Fibroblast of the conjunctiva (primary cell): ENCODE measurements at places on chromosomes 12 and 14.

- no peak for DNase-seq
Observed at GRCh38 chr14:57785058-57785457, 80.8 kb downstream of the SLC35F4 start.

DNA sequence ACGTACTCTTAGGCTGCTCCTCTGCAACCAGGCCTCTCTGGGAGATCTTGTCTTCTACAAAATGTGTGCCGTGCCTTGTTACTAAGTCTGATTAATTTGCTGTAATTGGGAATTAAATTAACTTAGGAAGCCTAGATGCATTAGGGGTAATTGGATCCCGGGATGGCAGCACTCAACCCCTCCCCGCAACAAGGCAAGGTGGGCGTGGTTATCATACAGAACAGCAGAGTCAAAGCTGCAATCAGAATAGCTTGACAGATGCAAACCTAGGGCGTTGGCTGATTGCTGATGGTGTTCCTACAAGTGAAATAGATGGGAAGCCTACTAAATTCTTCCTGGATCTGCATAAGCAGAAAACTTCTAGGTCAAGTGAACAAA lies 34.5 kb upstream of the NFYB start:
- no peak for DNase-seq

DNA sequence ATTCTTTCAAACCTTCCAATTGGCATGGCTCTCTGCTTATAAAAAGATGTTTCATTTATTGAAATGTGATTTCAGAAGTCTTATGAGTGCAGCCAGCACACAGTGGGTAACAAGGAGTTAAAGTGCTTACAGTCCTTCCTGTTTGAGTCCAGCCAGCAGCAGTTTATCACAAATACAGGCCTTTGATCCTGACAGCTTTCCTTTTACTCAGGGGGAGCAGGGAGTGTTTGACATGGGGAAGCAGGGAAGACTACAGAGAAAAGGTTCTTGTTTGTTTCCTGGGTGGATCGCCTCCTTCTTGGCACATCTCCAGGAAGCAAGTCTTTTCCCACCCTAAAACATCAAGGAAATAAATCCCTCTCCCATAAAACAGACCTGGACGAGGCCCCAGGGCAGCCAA lies 216.1 kb downstream of the MSRB3 start:
- no peak for DNase-seq

GRCh38 chr12:67807814-67808213 lies 159.3 kb downstream of the DYRK2 start:
- no peak for DNase-seq

- DNase-seq, result no peak
Observed at GRCh38 chr14:34824826-34825225, 50.3 kb downstream of the BAZ1A start.

DNA sequence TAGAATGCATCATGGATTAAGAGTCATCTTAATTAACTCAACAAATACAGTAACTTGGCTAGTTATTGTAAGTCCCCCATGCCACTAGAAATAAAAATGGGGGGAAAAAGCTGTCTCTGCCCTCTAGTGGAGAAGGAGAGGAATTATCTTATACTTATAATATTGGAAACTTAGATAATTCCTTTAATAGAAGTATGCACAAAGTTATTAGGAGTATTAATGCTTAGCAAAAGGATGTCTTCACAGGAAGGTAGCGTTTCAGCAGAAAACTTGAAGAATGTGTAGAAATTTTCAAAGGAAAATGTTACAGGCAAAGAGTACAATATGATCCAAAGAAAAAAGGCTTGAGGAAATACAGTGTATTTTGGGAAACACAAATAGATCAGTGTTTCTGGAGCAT lies 19.8 kb downstream of the OR5AU1 start:
- DNase-seq, result no peak

- DNase-seq, result no peak
Observed at GRCh38 chr14:31950331-31950730, 126.8 kb upstream of the ARHGAP5 start.

DNA sequence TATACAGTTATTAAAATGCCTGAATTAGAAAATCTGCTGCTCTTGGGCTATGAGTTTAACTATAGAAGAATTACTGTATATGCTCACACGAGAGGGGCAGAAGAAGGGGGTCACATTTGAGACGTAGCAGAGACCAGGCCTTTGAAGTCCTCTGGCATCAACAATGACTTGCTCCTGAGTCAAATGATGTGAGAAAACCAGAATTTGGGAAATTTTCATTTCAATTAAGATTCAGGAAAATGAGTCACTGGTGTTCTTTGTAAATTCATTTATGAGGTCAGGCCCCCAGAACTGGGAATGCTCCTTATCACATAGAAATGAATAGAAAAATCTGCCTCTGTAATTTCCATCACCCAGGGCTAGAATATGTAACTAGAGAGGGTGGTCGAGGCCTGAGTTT lies 92.9 kb downstream of the APAF1 start:
- DNase-seq, result no peak

DNA sequence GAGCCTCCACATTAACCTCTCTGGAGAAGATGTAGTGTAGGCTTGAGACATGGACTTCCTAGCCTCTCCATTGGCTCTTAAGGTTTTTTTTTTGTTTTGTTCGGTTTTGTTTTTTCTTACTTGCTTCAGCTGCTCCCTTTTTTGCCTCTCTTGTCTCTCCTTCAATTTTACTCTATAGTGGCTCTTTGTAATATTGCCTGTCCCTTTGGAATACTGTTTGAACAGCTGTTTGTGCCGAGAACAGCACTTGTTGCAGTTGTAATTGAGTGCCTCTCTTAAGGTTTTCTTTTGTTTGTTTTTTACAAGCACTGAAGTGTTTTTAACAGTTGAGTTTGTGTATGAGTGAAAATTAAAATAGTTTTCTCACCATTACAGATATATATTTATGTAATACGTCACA lies 567.7 kb downstream of the LRFN5 start:
- DNase-seq, result no peak

DNA sequence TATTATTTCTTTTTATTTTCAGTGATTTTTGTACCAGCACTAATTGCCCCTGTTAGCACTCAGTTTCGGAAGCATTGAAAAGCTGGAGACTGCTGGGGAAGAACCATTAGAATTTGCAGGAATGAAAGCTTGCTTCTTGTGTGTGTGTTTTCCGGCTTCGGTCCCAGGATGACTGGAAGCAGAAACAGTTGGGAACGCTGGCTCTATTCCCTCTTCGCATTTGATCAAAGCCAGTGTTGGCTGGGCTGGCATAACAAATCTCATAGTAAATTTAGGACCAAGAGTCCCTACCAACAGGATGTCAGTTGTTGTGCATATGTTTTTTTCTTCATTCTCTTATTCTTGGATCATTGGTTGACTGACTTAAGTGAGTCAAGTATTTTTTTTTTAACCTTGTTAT lies 53.6 kb upstream of the TRAF3 start:
- no peak for DNase-seq

DNA sequence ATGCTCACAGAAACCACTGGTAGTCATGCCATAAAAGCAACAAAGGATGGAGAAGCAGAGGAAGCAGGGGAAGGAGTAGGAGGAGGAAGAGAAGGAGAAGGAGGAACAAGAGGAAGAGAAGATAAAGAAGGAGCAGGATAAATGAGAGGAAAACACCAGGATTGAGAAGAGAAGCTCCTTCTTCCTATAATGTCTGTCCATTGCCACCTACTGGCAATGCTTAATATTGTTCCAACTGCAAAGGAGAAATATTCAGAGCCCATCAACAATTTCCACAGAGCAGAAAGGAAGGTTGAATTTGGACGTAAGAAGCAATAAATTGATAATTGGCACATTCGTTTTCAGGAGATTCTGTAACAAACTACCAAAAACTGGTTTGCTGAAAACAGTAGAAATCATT lies 898.4 kb downstream of the SLC16A7 start:
- peak; percentile 51 for DNase-seq

DNA sequence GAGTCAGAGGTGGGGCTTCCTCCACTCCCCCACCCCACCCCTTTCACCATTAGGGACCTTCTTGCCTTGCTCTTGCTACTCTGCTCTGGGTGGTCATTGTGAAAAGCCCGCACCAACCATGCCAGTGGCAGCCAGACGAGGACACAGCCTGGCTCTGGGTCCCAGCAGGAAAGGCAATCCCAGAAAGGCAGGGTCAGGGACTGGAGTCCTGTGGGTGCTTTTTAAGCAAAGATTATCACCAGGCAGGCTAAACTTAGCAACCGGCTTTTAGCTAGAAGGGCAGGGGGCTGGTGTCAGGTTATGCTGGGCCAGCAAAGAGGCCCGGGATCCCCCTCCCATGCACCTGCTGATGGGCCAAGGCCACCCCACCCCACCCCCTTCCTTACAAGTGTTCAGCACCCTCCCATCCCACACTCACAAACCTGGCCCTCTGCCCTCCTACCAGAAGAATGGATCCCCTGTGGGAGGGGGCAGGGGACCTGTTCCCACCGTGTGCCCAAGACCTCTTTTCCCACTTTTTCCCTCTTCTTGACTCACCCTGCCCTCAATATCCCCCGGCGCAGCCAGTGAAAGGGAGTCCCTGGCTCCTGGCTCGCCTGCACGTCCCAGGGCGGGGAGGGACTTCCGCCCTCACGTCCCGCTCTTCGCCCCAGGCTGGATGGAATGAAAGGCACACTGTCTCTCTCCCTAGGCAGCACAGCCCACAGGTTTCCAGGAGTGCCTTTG lies 1.2 kb upstream of the GAPDH start:
- no peak for DNase-seq

GRCh38 chr12:48973941-48974673 lies 2.6 kb upstream of the WNT10B start:
- peak; percentile 40 for DNase-seq

DNA sequence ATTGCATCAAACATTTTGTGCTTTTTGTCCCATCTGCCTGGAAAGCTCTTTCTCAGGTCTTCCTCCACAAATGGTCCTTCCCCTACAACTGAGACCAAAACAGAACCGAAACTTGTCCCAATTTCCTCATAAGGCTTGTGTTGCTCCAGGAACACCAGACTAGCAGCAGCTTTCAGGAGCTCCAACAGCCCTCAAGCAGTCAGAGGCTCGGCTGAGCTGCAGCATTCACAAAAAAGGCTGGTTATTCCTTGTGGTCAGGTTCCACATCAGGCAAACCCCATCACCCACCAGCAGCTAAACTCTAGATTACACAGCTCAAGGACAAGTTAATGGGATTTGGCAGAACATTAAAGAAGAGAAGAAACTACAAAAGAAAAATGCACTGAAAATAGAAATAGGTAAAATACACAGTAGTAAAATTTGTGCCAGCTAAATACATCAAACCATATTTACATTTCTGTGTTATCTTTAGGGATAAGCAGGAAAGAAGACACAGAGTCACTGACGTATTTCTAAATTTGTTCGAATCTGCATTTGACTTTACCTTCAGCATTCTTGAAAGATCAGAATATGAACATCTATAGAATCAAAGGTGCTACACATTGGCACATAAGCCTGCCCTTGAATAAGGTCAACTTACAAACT lies 141.2 kb downstream of the STXBP6 start:
- DNase-seq, result no peak

GRCh38 chr12:38785381-38785780 lies 120.0 kb downstream of the CPNE8 start:
- DNase-seq, result no peak

DNA sequence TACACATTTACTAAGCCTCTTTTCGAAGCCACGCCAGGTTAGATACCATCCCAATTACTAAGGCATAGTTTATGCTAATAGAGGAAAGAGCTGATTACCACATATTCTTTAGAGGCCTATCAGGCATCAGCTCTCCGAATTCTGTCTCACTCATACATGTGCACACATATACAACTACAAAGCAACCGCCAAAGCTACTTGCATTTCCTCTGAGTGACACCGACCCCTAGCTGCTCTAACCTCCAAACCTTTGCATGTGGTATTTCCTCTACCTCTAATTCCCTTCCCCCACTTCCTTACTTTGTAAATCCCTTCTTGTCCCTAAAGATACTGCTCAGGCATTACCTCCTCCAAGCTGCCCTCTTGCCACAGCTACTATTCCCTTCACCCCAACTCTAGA lies 107.2 kb downstream of the DUSP6 start:
- no peak for DNase-seq

DNA sequence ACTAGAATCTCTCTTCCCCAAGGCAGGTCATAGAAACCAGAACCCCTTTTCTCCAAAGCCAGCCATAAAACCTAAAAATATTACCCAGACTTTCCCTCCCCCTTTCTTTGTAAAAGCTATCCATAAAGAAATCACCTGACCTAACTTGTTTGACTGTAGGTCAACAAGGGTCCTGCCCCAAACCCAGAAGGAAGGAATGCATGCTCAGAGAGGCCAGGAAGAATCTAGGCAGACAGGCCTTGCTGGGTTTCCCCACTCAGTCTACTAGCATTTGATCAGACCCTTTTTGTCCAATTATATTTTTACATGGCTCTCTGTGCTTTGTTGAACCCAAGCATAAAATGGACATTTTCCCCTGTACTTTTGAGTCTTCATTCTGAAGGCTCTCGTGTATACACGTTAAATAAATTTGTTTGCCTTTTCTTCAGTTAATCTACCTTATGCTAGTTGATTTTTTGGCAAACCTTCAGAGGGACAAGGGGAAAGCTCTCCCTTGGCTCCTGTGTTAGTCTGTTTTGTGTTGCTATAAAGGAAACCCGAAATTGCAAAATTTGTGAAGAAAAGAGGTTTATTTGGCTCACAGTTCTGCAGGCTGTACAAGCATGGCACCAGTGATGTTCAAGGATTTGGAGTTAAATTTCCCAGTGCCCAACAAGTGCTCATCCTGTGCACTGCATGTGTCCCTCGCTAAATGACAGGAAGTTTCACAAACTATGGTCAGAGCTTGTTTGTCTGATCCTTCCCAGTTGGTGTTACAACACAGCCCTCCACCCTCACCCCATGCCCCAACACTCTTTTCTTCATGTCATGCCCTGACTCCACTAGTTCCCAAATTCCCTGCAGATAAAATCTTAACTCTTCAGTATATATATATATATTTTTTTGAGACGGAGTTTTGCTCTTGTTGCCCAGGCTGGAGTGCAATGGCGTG lies 14.2 kb upstream of the RASSF3 start:
- no peak for DNase-seq

- DNase-seq, result no peak
Observed at GRCh38 chr12:13373131-13373530, 176.6 kb downstream of the EMP1 start.

DNA sequence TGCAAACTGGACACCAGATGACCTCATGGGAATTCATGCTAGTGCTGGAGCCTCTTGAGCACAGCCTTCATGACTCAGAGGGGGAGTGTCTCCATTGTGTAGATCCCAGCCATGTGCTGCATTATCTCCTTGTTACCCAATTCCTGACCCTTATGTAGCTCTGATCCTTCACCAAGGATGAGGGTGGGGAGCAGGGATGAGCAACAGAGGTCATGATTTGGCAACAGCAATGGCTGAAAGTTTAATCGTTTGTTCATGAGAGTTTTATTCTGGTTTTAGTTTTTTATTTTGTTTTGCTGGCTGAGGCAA lies 9.5 kb upstream of the BDKRB1 start:
- DNase-seq, result peak; percentile 91

GRCh38 chr12:9405886-9406563 lies 197.8 kb upstream of the PZP start:
- DNase-seq, result no peak

- no peak for DNase-seq
Observed at GRCh38 chr14:70087380-70087697, 101.4 kb downstream of the SLC8A3 start.

- DNase-seq, result no peak
Observed at GRCh38 chr12:79121486-79121885, 256.9 kb downstream of the SYT1 start.

GRCh38 chr12:29769162-29769858 lies 14.4 kb downstream of the TMTC1 start:
- peak; percentile 81 for DNase-seq
